ENCODE measurements at places on chromosomes 3 and 15.

GRCh38 chr15:51727141-51727897 is 10.1 kb downstream of the LYSMD2 start:
- no peak for DNase-seq

DNA sequence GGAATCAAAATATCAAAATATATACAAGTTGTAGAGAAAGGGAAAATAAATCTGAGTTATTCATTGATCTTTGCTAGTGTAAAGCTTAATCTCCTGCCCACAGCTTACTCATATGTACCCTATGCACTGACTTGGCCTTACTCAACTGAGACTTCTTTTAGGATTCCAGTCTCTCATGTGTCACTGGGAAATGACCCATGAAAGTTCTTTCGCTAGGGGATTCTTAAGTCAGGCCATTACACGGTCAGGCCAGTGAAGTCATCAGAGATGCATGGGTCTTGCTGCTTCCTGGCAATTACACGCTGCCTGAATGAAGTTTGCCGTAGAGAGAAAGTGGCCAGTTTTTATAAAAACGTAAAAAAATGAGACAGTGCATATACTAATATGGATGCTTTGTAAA is 20.7 kb upstream of the LPP start:
- no peak for DNase-seq

GRCh38 chr3:189914799-189915198 is 205.9 kb downstream of the P3H2 start:
- no peak for DNase-seq

- no peak for DNase-seq
Measured at GRCh38 chr15:69673291-69673881, 220.8 kb downstream of the RPLP1 start.

- no peak for DNase-seq
Measured at GRCh38 chr3:168532135-168532534, 436.4 kb upstream of the GOLIM4 start.

All from activated CD4-positive, CD25-positive, alpha-beta regulatory T cell treated with anti-CD3 and anti-CD28 coated beads, Interleukin-2, amount 50 U/mL, for 72 hours (primary cell).